Endothelial cell (in vitro differentiated cells): ENCODE measurements at places on chromosomes 2 and 18. TPM values are rescaled to one million over a fixed set of nuclear protein-coding genes. Genes with fewer than 3 reads are reported as not detected.

RSAD2 gene
- total RNA-seq: 0.28 TPM

SIX2 gene
- total RNA-seq: 2.0 TPM

UNC80 gene
- total RNA-seq: 0.05 TPM

LIMS1 gene
- 144 TPM for total RNA-seq

SRBD1 gene
- total RNA-seq: 18.2 TPM

SMARCAL1 gene
- total RNA-seq: 39.1 TPM

GPR17 gene
- 0.15 TPM for total RNA-seq

LYPD6B gene
- 4.8 TPM for total RNA-seq

KATNAL2 gene
- total RNA-seq: 7.9 TPM

RAB31 gene
- 88.8 TPM for total RNA-seq

TMX3 gene
- total RNA-seq: 57.0 TPM

TWIST2 gene
- total RNA-seq: not detected

PDCD1 gene
- total RNA-seq: not detected

L3MBTL4 gene
- 0.56 TPM for total RNA-seq

PDE11A gene
- 1.7 TPM for total RNA-seq

GPR35 gene
- total RNA-seq: 0.77 TPM

RNF152 gene
- 4.1 TPM for total RNA-seq

OTOS gene
- total RNA-seq: not detected

SERPINB7 gene
- total RNA-seq: not detected

SERPINB3 gene
- not detected for total RNA-seq

TCF23 gene
- not detected for total RNA-seq

IL1RL2 gene
- not detected for total RNA-seq

HTR2B gene
- total RNA-seq: 0.80 TPM

STARD6 gene
- 0.54 TPM for total RNA-seq

ACTG2 gene
- 8.3 TPM for total RNA-seq

NAT8 gene
- not detected for total RNA-seq

CFAP210 gene
- 0.41 TPM for total RNA-seq

UGT1A5 gene
- not detected for total RNA-seq

CYS1 gene
- 7.3 TPM for total RNA-seq

KCNF1 gene
- total RNA-seq: 8.4 TPM

NT5DC4 gene
- not detected for total RNA-seq

TUBA4B gene
- total RNA-seq: not detected

CD8B gene
- total RNA-seq: not detected

BMP10 gene
- total RNA-seq: not detected

REEP1 gene
- total RNA-seq: 0.62 TPM

LRATD1 gene
- 37.6 TPM for total RNA-seq

SIX3 gene
- total RNA-seq: not detected

GAREM1 gene
- total RNA-seq: 1.2 TPM

DSC1 gene
- total RNA-seq: not detected

TMEM185B gene
- total RNA-seq: 38.4 TPM

VIT gene
- 3.6 TPM for total RNA-seq

ABCG8 gene
- not detected for total RNA-seq

RAPGEF4 gene
- 7.5 TPM for total RNA-seq

MAPRE3 gene
- total RNA-seq: 4.1 TPM

SOWAHC gene
- total RNA-seq: 2.2 TPM

BBS5 gene
- 3.2 TPM for total RNA-seq

SPDYA gene
- total RNA-seq: 0.33 TPM

ANKRD62 gene
- total RNA-seq: 0.13 TPM

GPR75 gene
- 5.1 TPM for total RNA-seq

SGPP2 gene
- total RNA-seq: not detected

ANKRD36C gene
- 37.6 TPM for total RNA-seq

DCDC2C gene
- not detected for total RNA-seq

C2orf15 gene
- total RNA-seq: 0.26 TPM

ASIC4 gene
- 1.6 TPM for total RNA-seq

CRYGD gene
- total RNA-seq: not detected

LRRC30 gene
- total RNA-seq: not detected

RFTN2 gene
- total RNA-seq: 27.2 TPM

HMSD gene
- total RNA-seq: not detected

TMEM169 gene
- total RNA-seq: 3.2 TPM
